ENCODE measurements at places on chromosomes 7 and 10.

- DNase-seq = no peak
Measured at GRCh38 chr10:75772153-75772887, 340.9 kb downstream of the LRMDA start.

- DNase-seq = no peak
Measured at GRCh38 chr7:9097565-9098060, 664.2 kb downstream of the NXPH1 start.

- no peak for DNase-seq
Measured at GRCh38 chr7:17844514-17845196, 95.6 kb downstream of the SNX13 start.

DNA sequence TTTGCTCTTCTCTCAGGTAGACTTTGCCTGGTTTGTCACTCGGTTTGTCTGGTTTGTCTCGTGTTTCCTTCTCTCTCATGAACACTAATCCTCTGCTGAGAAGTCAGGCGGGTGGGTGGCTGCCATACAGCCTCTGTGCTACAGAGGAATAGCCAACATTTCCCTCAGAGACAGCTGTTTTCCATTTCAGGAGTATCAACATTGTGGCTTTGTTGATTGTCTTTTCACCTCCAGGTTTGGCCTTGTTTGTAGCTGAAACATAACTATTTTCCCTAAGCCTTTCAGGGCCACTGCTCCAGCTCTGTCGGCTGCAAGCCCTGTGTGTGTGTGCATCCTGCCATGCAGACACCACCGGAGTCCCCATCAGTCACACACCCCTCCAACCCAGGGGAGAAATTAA lies 122.8 kb downstream of the BAMBI start:
- no peak for DNase-seq

DNA sequence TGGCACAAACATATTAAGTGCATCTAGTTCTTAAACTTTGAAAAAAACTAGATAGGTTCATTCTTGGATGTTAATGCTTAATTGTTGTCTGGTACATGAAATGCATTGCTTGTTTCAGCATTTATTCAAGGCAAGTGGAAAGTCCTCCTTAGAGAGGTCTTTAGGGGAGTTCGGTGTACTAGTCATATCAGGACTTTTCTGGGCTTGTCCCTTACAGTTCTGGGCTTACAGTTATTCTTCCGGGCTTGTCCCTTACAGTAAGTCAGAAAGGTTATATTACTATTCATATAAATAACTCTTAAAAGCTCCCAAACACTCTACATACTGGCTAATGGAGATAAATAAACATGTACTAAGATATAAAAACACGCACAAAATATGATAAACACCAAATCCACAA lies 61.6 kb upstream of the MRLN start:
- DNase-seq = no peak

DNA sequence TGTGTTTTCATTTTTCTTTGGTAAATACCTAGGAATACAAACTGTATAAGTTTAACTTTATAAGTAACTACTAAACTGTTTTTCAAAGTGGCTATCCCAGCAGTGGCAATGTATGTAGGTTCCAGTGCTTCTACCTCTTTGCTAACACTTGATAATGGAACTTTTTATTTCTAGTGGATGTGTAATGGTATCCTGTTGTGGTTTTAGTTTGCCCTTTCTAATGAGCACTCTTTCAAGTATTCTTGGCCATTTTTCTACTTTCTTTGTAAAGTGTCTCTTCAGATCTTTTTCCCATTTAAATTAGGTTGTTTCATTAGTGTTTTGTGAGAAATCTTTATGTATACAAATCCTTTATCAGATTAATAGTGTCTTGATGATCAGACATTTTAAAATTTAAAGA lies 4.6 kb downstream of the KIF20B start:
- DNase-seq = no peak

- DNase-seq = no peak
Measured at GRCh38 chr7:113810080-113810744, 108.6 kb downstream of the PPP1R3A start.

DNA sequence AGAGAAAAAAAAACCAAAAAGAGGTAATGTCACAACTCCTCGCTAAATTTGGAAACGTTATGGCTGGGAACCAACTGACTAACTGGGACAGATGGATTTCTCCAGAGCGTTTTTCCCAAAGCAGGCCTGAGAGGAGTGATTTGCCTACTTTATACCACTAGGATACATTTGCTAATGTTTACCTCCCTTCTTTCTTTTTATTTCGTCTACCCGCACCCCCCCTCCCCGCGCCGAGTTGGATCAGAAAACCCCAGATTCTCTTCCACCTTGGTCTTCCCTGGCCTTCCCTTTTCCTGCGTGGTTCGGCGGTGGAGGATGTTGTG lies 7.2 kb downstream of the CPA2 start:
- no peak for DNase-seq

Measured in stimulated activated CD8-positive, alpha-beta memory T cell treated with anti-CD3 and anti-CD28 coated beads, Interleukin-12 subunit alpha, Interleukin-12 subunit beta, amount 100 ng/mL, for 4 hours (primary cell).